ENCODE measurements at places on chromosomes 5 and 9. TPM values are rescaled to one million over a fixed set of nuclear protein-coding genes. Genes with fewer than 3 reads are reported as not detected.

C9orf152 gene
- total RNA-seq, result 44.4 TPM

HRCT1 gene
- total RNA-seq, result 2.0 TPM

SHOC1 gene
- not detected for total RNA-seq

NTRK2 gene
- total RNA-seq, result 33.2 TPM
